Vagina (tissue), 2 donors: ENCODE measurements at places on chromosomes 11 and 22. TPM values are rescaled to one million over a fixed set of nuclear protein-coding genes. Genes with fewer than 3 reads are reported as not detected.

- H3K36me3 ChIP-seq = no peaks in the 10 kb centered on the region
- no peaks in the 10 kb centered on the region for H3K4me1 ChIP-seq
Observed at GRCh38 chr11:63590024-63590788, 24.0 kb downstream of the PLAAT3 start.

DNA sequence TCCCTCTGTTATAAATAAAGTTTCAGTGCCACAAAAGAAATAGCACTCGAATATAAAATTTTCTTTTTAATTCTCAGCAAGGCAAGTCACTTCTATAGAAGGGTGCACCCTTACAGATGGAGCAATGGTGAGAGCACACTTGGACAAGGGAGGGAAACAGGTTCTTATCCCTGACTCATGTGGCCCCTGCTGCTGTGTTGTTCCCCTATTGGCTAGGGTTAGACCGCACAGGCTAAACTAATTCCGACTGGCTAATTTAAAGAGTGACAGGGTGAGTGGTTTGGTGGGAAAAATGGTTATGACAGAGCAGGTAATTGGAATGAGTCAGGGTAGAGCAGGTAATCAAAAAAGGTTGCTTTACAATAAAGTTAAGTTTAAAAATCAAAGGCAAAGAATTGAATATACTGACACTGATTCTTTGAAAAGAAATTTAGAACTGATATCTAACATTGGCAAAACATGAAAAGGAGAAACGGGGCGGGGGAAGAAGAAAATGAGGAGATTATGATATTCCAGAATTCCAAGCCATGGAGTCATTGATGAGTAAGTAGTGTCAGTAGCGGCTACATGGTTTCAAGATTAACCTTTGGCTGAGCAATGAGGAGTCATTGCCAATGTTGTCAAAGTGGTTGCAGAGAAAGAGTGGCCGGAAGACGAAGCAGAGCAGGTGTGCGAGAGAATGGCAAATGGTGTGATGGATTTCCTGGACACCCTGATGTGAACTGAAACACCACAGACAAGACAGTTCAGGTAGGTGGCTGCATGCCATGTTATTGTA, 48.4 kb upstream of the MRGPRX1 start:
- no peak overlapping the region for H3K27ac ChIP-seq
- no peaks in the 10 kb centered on the region for H3K27me3 ChIP-seq
- H3K4me1 ChIP-seq = no peaks in the 10 kb centered on the region
- DNase-seq = no peak
- no peak overlapping the region for H3K4me3 ChIP-seq

DNA sequence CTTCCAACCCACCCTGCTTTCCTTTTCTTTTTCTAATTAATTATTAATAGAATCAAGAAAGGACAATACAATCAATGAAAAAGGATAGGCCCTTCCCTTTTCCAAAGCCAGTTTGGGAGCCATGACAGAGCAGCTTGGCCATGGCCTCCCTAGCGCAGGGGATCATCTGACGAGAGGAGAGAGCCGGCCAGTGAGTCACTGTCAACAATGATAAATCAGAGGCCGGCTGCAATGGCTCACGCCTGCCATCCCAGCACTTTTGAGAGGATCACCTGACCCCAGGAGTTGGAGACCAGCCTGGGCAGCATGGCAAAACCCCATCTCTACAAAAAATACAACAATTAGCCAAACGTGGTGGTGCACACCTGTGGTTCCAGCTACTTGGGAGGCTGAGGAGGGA, 27.5 kb upstream of the KRTAP5-7 start:
- H3K36me3 ChIP-seq = peaks cover 62% of the 10 kb centered on the region
- no peak overlapping the region for H3K27ac ChIP-seq
- no peak overlapping the region for H3K4me3 ChIP-seq
- no peaks in the 10 kb centered on the region for H3K27me3 ChIP-seq
- H3K4me1 ChIP-seq = no peaks in the 10 kb centered on the region
- no peak for DNase-seq

DNA sequence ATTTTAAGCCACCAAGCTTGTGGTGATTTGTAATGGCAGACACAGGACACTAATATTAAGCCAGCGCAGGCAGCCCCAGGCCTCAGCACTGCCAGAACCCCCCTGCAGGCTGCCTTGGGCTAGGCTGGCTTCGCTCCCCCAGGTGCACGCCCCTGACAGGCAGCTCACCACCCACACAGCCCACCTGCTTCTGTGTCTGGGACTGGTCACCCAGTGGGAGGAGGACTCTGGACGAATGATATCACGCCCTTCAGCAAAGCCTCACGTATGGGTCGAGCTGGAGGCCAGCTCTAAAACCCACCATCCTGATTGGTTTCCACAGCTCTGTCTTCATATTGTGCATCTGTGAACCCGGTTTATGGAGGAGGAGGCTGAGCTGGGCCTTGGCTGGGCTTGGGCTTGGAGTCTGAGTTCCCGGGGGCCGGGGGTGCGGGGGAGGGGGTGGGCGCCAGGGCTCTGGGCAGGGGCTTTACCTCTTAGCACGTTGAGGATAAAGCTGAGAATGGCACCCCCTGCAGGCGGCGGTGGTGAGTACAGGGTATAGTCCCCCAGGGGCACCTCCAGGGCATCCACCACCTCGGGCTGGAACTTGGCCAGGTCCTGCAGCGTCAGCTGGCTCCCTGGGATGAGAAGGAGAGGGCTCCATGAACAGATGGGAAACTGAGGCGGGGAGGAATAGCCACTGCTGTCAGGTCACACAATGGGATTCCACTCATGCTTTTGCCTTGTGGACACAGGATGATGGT, 13.8 kb downstream of the GGT5 start:
- no peak overlapping the region for H3K4me3 ChIP-seq
- H3K36me3 ChIP-seq = peaks cover 13% of the 10 kb centered on the region
- no peaks in the 10 kb centered on the region for H3K27me3 ChIP-seq
- peaks cover 3% of the 10 kb centered on the region for H3K4me1 ChIP-seq
- no peak overlapping the region for H3K27ac ChIP-seq

GRCh38 chr11:48024635-48025071, 44.3 kb downstream of the PTPRJ start:
- H3K4me1 ChIP-seq = peaks cover 17% of the 10 kb centered on the region
- no peaks in the 10 kb centered on the region for H3K27me3 ChIP-seq
- no peak for DNase-seq

DNA sequence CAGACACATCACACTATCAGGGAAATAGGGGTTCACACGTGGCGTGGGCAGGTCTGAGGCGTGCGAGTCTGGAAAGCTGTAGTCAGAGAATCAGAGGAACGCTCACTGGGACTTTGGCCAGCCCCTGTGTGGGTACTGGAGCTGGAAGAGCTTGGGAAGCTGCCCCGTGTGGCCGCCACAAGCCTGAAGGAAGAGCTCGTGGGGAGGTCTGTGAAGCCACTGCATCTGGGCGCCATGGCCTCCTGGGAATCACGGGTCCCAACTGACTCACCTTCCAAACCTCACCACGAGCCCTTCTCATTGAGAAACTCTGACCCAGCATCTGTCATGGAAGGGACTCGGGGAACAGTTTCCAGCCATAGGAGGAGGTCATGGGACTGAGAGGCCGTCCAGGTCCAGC, 5.9 kb upstream of the MRGPRF start:
- H3K27me3 ChIP-seq = no peaks in the 10 kb centered on the region
- peak overlapping the region; percentile 94 for H3K27ac ChIP-seq
- H3K4me3 ChIP-seq = no peak overlapping the region
- DNase-seq = no peak
- no peaks in the 10 kb centered on the region for H3K36me3 ChIP-seq

The TSPO gene
- 524 TPM for total RNA-seq

The CYP2D6 gene
- 1.7 TPM for total RNA-seq
